Caki2 (cell line): ENCODE measurements at places on chromosomes 11 and 22.

DNA sequence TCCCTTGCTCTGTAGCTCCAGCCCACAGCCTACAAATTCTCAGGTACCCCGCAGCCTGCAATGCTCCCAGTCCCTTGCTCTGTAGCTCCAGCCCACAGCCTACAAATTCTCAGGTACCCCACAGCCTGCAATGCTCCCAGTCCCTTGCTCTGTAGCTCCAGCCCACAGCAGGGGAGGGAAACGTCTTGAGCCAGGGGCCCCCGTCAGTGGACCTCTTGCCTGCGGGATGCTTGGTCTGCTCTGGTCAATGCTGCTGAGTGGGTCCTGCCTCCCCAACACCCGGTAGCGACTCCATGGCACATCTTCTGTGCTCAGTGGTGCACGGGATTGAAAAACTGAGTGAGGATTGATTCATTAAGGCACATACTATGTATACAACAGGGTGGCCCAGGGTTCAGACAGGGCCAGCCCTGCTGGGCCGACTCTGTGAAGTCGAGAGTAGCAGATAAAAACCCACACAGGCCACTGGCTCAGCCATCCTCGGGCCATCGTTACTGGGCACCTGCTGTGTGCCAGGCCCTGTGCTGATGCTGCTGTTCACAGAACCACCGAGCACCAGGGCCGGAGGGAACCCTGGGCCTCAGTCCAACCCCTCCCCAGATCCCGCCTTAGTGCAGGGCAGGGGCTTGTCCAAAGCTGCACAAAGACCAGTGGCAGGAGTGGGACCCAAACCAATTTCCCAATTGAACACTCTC is 69.7 kb downstream of the MYO7A start:
- no peak for DNase-seq

GRCh38 chr22:28791841-28792490 is 8.4 kb downstream of the XBP1 start:
- no peak for DNase-seq

DNA sequence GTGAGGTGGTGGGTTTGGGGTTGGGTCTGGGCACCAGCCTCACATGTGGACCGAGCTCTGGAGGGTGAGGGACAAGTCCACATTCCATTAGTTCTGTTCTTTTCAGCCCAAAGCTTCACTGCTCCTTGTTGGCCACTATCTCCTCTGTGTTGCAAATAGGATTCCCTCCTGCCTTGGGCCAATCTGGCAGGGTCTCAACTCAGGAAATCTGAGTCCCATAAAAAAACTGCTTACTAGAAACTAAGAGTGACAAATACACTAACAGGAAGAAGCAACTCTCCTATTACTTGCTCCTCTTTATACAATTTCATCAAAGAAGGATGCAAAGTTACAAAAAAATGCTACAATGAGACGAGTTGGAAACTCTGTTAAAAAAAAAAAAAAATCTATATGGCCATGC is 66.2 kb upstream of the CSNK1E start:
- no peak for DNase-seq

GRCh38 chr11:33949252-33949913 is 57.5 kb upstream of the LMO2 start:
- DNase-seq: no peak

DNA sequence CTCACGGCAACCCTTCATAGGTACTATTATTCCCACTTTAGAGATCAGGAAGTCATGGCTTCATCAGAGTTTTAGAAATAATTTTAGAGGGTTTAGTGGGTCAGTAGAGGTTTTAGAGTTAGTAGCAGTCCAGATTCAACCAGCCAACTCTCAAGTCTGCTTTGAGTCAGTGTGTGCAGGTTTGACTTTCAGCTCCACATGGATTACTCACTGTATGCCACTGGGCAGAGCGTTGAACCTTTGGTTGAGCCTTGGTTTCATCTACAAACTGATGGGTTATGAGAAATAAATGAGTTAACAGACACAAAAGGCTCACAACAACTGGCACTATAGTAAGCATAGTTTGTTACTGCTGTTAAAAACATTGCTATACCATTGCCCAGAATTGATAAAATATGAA is 19.0 kb upstream of the TP53AIP1 start:
- no peak for DNase-seq

GRCh38 chr22:44737406-44738346 is 14.7 kb upstream of the ARHGAP8 start:
- DNase-seq: no peak
